ENCODE measurements at places on chromosomes 16 and 17.

DNA sequence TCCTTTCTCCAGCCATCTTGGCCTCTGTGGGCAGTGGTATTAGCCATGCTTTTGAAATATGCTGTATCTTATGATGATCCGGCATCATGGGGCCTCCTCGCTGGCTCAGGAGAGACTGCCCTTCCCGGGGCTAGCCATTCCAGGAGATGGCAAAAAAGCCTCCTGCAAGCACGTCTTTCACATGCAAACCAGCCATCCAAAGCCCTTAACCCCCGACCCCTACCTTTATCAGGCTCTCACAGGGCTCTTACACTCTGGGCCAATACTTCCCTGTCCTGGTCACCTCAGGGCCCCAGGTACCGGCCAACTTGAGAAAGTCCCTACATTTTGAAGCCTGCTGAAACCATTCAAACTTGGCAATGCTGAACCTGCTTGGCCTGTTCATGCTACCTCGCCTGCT is 36.4 kb downstream of the MYH13 start:
- no peak for DNase-seq

GRCh38 chr17:50501054-50501453 is 7.2 kb upstream of the MYCBPAP start:
- no peak for DNase-seq

GRCh38 chr17:2223617-2223927 is 80.0 kb downstream of the SMG6 start:
- no peak for DNase-seq

DNA sequence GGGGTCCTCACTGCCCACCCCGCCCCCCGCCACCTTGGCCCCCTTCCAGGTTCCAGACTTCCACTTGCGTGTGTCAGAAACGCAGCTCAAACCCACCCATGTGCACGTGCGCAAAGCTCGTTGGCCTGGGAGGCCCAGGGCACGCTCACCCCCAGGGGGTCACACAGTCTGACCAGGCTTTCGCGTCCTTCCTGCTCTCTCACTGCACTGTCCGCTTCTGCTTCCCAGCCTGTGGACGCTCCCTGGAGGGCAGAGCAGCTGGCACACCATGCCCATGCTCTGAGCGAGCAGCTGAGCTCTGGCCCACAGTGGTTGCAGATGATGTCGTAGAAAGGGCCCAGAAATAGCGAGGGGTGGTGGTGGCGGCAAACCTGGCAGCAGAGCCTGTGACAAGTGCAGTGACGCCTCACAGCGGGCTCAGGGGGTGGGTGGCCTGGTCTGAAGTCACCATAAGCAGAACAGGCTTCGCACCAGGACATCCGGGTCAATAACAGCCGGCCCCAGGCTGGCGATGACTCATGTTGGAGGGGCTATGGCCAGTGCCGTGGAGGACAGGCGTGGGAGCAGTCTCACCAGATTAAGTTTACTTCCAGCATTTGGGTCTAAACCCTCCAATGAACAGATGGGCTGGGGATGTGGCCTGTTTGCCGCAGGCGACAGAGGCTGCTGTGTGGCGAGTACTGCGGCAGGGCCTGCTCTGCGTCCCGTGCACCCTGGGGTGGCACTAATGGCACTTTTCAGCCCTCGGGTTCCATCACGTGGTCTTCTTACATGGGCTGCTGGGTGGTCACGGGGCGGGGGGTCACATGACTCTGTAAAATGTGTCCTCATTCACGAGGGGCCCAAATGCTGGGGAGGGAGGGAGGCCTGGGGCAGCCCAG is 49.0 kb downstream of the NT5M start:
- DNase-seq = no peak

- peak; percentile 44 for DNase-seq
These were observed 93.8 kb upstream of the PLEKHM1 start for GRCh38 chr17:45584092-45585036.

GRCh38 chr17:67700037-67700724 is 17.6 kb upstream of the NOL11 start:
- DNase-seq = no peak

DNA sequence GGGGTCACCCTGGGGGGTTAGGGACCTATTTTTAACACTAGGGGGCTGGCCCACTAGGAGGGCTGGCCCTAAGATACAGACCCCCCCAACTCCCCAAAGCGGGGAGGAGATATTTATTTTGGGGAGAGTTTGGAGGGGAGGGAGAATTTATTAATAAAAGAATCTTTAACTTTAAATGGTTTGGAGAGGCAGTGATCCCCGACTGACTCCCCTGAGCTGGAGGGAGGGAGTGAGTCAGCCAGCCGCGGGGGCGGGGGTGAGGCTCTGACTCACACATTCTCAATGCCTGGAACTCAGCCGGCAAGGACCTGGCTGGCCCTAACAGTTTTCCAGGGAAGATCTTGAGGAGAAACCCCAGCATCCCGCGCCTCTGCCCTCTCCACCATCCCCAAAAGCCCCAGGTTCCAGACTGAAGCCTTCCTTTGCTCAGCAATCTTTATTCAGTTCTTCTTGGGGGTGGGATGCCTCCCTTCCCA is 1.5 kb downstream of the HCFC1R1 start:
- peak; percentile 92 for DNase-seq

GRCh38 chr16:50520451-50521245 is 27.5 kb upstream of the NKD1 start:
- no peak for DNase-seq

GRCh38 chr17:17205368-17206123 is 587 bp downstream of the PLD6 start:
- DNase-seq = peak; percentile 27

- no peak for DNase-seq
These were observed at the start of gene NHERF2 for GRCh38 chr16:2026461-2027023. TSS of gene NHERF2 (plus strand) at chr16:2026902. CDS start at chr16:2027006, 104 bp downstream.

DNA sequence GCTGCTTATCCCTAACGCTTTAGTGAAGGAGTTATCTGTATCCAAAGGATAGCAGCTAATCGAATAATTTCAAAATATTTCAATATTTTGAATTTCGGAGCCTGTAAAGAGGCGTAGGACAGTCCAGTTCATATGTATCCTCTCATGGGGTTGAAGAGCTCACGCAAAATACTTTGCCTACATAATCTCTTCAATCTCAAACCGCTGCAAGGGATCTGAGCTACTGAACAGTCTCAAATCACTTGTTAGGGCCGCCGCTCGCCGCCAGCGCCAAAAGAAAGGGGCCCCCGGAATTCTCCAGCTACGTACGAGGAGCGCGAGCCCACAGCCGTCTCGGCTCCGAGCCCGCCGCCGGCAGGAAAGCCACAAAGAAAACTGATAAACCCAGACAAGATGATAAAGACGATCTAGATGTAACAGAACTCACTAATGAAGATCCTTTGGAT is 601 bp upstream of the RFWD3 start:
- peak; percentile 7 for DNase-seq

DNA sequence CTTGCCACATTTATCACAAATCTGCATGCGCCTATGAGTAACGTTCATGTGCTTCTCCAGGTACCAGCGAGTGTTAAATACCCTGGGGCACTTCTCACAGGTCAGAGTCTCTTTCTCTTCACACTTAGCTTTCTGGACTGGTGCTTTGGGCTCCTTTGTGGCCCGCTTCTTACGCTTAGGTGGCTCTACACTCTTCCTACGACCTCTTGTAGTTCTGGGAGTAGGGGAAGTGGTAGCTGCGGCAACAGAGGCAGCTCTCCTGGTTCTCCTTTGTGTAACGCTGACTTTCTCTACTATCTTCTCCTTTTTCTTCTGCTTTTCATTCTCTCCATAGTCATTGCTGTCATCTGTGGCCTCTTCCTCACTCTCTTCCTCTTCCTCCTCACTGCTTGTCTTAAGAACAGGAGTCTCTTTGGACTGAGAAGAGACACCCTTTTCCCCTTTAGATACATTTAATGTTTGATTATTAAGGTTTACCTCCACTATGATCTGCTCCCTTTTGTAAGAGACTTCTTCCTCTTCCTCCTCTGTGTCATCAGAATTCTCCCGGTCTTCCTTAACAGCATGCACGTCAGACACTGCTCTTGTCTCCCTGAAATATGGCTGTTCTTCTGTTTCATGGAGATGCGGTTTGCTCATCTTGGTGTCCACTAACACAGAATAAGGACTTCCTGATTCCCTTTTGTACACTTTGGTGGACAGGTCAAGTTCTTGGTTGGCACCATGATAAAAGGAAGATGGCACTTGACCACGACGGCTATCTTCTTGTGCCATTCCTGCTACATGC is 45.0 kb downstream of the ZNF652 start:
- peak; percentile 78 for DNase-seq

- no peak for DNase-seq
These were observed 4.0 kb downstream of the CBX2 start for GRCh38 chr17:79781736-79782575.

GRCh38 chr17:70544317-70544716 is 375.0 kb downstream of the KCNJ2 start:
- no peak for DNase-seq

- peak; percentile 26 for DNase-seq
These were observed 37.5 kb downstream of the RBFOX3 start for GRCh38 chr17:79573196-79573896.
